ENCODE measurements at places on chromosomes 1 and 21.

GRCh38 chr1:77015748-77016341 is 148.6 kb downstream of the ST6GALNAC5 start:
- no peak for DNase-seq

DNA sequence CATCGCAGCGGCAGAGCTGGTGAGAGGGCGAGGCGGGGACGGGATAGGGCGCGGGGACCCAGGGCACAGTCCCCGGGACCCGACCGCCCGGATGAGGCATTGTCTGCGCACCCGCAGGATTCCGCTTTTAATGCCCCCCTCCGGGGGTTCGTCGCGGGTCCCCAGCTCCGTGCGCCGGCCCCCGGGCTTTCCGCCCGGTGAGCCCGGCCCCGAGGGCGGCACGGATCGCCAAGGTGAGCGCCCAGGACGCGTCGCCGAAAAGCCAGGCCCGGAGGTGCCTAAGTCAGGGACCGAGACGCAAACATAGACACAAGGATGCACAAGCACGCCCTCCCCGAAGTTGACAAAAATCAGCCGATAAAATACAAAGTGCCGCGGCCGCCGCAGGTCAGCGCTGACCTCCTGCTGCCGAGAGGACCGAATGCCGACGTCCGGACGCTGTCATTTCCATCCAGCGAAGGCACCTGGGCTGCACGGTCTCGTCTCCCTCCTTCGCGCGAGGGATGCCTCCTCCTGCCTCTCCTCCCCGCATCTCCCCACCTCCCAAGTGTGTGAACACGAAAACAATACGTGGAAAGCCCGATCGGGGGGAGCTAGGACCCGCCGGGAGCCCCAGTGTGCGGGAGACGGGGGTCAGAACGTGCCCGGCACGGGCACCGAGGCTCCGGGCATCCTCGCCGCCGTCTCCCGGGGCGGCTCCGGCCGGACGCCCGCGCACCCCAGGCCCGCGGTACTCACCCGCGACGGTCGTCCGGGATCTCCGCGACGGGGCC is 101.1 kb upstream of the SOD1 start:
- no peak for DNase-seq

DNA sequence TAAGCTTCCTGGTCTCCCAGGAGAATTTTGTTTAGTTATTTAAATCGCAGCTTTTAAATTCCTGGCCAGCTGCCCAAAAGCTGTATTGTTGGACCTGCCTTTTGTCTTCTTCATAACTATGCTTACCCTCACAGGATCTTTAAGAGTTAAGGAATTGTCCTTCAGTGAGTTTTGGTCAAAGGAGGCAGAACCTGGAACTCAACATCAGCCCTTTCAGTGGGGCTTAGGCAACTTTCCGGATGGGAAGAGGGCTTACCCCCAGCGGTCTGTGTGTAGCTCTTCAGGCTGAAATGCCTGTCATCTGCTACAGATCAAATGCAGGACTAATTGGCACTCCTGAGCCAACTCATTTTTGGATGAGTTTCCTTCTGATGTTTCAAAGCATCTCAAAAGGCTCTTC is 402.6 kb downstream of the SIPA1L2 start:
- no peak for DNase-seq

DNA sequence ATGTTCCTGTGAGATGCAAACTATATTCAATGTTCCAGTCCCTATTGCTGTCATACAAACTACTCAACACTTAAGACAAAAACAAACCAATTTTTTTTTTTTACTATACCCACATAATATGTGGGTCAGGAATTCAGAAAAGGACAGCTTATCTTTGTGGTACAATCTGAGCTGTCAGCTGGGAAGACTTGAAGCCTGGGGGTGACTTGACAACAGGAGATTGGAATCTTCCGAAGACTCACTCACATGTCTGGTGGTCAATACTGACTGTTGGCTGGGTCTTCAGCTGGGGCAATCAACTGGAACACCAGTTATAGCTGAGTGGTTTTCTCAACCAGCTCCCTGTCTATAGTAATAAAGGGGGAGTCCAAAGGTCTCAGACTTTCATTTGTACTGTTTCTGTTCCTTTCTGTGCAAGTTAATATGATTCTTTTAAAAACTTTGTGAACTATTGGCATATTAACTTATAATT is 81.7 kb upstream of the ATP1B1 start:
- DNase-seq = no peak

- DNase-seq = no peak
Observed at GRCh38 chr1:154154534-154155191, at the start of gene NUP210L. Gene NUP210L (minus strand): TSS chr1:154155073.

- no peak for DNase-seq
Observed at GRCh38 chr1:178020968-178021640, 51.2 kb upstream of the SEC16B start.

GRCh38 chr1:28812669-28813468 is 899 bp downstream of the OPRD1 start:
- DNase-seq = no peak

DNA sequence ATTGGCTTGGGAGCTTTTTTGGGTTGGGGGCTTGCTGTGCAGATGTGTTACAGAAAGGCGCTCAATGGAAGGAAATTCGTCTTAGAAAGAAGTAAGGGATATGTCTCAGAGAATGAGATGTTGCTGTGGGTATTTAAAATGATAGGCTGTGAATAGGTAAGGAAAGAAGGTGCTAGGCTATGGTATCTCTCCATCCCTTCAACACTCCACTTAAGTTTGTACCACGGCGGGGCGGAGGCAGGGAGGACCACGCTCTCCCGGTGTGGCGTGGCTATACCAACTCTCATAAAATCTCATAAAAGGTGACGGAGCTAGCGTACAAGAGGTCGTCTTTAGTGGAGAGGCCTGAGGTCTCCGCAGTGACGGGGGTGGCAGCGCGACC is 305 bp upstream of the RPS6KC1 start:
- DNase-seq = no peak

DNA sequence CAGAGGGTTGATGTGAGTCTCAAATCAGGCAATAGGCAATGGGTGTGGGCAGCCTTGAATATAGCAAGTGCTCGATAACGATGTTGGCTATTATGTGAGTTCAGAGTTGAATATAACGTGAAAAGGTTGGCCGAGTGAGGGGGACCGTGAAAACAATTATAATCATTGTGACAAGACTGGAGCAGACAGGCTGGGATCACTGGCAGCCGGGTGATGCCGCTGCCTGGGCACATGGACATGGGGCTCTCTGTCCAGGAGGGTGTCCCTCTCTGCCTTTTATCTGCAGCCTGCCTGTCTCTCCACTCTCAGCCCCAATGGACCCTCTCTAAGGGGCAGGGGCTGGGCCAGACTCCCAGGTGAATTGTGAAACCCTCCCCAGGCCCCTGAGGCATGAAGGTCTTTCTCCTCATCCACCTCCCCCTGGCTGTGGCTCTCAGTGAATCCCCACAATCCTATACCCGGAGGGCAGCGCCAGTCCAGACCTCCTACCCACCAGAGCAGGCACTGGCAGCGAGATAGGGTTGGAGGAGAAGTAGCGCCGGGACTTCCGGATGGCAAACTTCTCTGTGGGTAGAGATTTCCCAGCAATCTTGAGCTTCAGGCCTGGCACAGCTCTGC is 36.4 kb downstream of the TTC39A start:
- no peak for DNase-seq

- DNase-seq = no peak
Observed at GRCh38 chr1:65734979-65735378, 57.7 kb upstream of the PDE4B start.

DNA sequence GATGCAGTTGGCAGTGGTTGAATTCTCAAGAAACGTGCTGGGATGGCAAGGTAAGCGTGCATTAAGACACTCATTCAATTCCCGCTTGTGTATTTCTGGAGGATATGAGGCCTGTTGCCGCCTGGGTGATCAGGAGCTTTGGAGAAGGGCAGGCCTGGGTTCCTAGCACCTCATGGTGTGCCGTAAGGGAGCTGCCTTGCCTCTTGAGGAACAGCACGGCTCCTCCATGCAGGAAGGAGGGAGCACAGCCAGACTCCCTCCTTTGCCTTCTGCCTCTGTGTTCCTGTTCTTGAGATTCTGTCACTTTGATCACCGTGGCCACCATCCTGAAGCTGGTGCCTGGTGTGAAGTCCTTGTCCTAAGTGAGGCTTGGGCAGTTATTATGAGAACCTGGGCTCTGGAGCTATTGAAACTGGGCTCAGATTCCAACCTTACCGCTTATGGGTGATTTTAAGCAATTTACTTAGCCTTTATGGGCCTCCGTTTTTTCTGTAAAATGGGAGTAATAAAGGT is 18.3 kb downstream of the SLFNL1 start:
- no peak for DNase-seq

GRCh38 chr21:43939443-43940328 is 72.4 kb upstream of the TRAPPC10 start:
- DNase-seq = no peak

DNA sequence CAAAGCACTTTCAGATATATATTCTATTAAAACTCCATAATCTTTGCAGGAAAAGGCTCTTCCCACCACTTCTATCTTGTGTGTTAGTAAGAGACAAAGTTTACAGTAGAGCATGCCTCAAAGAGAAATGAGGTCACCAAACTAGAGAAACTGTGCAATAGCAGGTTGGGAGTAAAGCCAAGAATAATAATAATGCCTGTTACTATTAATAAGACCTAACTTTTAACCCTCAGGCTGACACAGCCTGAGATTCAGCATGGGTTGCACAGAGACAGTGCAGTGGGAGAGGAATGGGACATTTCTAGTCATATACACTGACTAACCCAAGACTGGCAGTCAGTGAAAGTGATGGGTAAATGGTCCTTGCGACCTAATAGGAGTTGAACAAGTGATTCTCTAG is 320.2 kb upstream of the NFIA start:
- DNase-seq = no peak

GRCh38 chr1:20361805-20362381 is 71.2 kb downstream of the VWA5B1 start:
- DNase-seq = no peak

- DNase-seq = no peak
Observed at GRCh38 chr21:38341546-38342012, 84.8 kb downstream of the KCNJ15 start.

DNA sequence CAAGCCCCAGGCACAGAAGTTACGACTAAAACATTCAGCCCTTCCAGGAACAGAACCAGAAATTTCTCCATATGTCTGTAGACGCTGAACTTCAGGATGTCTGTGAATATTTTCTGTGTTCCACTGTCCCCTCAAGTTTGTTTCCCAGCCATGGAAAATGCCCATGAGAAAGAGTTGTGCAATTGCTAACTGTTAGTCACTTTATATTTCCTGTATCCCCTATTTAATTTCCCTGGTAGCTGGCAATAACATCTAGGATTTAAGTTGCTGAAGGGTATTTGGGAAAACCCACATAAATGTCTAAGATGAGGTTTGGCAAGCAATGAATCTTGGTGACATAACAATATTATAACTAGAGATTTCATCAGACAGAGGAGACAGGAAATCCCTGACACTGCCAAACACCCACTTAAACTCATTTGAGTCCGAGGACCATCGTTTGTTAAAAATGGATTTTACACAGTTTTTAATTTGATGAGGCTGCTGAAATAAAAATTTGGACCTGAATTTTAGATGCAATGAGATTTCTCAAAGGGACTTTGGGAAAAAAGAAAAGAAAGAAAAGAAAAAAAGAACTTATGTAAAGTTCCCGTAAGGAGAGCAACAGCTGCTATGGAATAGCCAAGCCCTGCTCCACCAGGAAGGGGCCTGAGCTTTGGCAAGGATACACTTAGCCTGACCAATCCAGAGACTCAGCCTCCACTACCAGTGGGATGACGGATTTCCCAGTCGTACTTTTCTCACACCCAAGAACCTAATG is 21.8 kb upstream of the ERRFI1 start:
- no peak for DNase-seq

DNA sequence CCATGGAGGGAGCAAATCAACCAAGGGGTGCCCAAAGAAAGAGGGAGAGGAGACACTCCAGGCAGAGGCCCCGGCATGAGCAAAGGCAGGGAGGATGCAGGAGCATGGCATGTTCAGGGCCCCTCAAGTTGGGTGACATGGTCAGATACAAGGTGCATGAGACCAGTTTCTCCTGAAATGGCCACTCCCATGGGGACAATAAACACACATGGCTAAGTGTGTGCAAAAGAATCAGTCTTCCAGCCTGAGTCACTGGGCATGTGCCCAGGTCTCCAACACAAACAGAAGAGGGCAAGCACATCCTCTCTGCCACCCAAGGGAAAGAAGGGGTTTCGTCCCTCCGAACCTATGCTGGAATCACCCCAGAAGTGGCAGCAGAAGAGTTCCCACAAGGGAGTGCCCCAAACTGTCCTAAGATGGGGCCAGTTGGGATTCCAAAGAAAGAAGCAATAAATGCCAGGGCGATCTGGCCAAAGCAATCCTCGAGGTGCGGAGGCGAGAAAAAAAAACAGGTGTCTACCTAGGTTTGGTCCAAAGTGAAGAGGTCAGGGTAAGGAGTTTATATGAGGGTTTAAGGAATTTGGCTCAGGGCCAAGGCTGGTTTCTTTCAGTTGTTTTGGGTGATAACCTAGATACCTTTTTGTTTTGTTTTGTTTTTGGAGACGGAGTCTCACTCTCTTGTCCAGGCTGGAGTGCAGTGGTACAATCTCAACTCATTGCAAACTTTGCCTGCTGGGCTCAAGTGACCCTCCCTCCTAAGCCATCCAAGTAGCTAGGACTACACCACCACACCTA is 13.2 kb downstream of the CASP9 start:
- no peak for DNase-seq

GRCh38 chr1:85049735-85050166 is 1.5 kb upstream of the MCOLN3 start:
- no peak for DNase-seq

DNA sequence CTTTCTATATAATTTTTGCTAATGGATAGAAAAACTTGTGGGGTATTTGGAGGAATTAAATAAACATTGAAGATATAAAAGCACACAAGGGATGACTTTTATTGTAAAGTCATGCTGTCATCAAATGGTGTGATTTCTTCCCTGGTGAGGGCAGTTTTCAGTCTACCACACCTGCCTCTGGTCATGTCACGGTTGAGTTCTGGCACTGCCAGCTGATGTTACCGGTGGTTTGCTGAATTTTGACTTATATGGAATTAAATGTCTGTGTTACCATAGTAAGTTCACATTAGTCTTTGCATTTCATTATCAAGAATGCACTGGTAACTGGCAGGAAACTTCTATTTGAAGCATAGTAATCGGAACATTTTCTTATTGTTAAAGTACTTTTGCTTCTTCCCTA is 13.4 kb downstream of the S1PR1 start:
- no peak for DNase-seq

DNA sequence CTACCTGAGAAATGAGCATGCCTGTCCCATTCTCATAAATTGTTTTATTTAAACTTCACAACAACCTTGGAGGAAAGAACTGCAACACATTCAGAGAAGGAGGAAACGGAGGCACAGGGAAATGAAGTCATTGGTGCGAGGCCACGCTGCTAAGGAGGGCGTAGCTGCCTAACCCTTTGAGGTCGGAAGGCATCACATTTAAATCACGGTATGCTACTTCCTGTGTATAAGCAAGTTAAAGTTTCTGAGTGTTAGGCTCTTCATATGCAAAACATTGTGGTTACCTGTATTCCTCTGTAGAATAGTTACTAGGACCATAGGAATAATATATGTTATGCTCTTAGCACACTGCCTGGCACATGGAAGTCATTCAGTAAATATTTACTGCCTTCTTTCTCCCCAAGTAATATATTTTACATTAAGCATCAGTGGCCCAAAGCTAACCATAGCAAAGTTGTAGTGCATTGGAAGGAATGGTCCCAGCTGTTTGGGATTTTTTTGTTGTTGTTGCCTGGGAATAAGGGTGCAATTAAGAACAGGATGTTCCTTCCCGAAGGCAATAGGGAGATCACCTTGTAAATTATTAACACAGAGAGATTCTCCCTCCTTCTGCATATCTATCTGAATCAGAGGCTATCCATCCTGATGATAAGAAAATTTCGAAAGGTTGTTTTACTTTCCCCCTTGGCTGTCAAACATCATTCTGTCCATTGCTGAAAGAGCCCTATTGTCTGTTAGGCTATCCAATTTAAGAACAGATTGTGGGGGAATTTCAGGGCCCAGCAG is 192.2 kb upstream of the C8B start:
- DNase-seq = no peak

Measured in stimulated activated CD4-positive, alpha-beta T cell treated with anti-CD3 and anti-CD28 coated beads, Interleukin-15, amount 100 ng/mL, for 1 hour (primary cell).